NCI-H446 (cell line): ENCODE measurements at places on chromosomes 3 and 15.
A peak's percentile ranks its signal among the peaks of the same experiment; 100 is the strongest.

GRCh38 chr15:26001201-26001600, 138.1 kb upstream of the ATP10A start:
- DNase-seq, result no peak

DNA sequence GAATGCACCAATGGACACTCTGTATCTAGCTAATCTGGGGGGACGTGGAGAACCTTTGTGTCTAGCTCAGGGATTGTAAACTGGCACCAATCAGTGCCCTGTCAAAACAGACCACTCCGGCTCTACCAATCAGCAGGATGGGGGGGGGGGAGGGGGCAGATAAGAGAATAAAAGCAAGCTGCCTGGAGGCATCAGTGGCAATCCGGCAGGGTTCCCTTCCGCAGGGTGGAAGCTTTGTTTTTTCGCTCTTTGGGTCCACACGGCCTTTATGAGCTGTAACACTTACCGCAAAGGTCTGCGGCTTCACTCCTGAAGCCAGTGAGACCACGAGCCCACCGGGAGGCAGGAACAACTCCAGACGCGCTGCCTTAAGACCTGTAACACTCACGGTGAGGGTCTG, 827.1 kb downstream of the PLOD2 start:
- no peak for DNase-seq

- DNase-seq, result no peak
Measured at GRCh38 chr15:72933976-72934375, 118.3 kb upstream of the NEO1 start.

DNA sequence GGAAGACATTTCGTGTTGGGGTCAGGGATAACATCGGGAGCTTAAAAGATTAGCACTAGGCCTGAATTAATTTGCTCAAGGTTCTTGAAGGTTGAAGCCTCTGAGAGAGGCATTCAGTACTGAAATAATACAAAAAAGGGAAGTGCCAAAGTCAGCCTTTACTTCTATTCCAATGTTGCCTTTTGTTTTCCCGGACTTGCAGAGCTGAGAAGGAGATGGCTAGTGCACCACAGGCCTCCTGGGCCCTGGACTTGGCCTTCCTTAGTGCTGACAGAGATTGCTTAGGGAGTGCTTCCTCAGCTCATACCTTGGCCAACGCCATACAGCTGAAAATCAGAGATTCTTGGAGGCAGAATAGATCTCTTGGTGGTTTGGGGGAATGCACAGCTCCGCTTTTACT, 333.6 kb upstream of the TBL1XR1 start:
- DNase-seq, result no peak

- no peak for DNase-seq
Measured at GRCh38 chr15:70504299-70504951, 258.9 kb downstream of the UACA start.

GRCh38 chr3:42685363-42685881, at the start of gene KLHL40:
Gene KLHL40 (plus strand): TSS chr3:42685537. CDS start chr3:42685619, 82 bp downstream.
- no peak for DNase-seq

- DNase-seq, result no peak
Measured at GRCh38 chr3:61768284-61769037, 207.1 kb downstream of the PTPRG start.

DNA sequence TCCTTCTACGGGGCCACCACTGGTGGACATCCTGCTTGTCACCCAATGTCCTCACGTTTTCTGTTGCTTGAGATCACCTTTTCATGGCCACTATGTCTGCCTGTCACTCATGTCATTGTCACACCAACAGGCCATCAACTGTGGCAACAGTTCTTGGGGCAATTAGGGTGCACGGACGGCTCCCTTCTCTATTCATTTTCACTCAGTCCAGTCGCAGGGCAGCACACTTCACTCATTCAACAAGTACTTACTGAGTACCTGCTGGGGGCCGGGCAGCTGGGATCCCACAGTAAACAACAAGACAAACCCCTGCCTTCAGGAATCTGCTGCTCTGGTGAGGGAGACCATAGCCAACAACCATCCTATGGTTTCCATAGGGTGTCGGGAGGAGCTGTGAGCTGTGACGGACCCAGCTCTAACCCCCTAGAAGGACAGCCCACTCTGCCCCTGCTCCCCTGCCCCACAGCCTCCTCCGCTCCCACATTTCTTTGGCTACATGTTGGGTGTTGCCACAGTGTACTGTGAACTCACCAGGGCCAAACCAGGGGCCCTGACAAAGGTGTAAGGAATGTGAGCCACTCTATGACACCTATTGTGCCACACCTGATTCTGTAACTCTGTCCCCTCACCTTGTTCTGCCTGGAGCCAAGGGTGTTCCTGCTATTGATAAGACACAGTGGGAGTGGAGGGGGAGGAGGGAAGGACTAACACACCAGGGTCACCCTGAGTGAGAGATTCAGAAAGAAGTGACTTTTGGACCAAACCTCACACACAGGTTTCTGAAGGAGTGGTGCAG, 1.9 kb downstream of the VILL start:
- DNase-seq, result no peak

GRCh38 chr3:72944696-72945095, 51.9 kb upstream of the PPP4R2 start:
- DNase-seq, result no peak

GRCh38 chr3:56370991-56371775, 97.1 kb downstream of the ERC2 start:
- no peak for DNase-seq

DNA sequence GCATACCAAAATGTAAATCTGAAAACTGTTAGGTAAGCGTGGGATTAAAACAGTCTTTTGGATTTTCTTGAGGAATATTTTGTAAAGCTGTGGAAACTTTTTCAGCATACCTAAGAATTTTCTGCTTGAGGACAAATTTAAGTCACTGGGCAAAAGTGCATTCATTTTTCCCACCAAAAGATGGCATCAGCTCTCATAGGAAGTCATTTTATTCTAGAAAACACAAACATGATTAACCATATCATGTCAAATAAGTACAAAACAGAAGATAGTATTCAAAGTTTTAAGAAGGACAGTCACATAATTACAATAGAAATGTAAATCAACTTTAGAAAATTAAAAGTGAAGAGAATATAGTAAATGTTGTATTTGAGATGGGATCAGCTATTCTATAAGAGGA, 63.5 kb downstream of the SLC49A4 start:
- DNase-seq, result peak; percentile 4

GRCh38 chr3:183576487-183577107, 21.1 kb upstream of the KLHL6 start:
- peak; percentile 91 for DNase-seq

GRCh38 chr3:30894521-30895251, at the start of gene GADL1:
Gene GADL1 (minus strand): TSS chr3:30894661. CDS start chr3:30894614, 47 bp downstream.
- DNase-seq, result peak; percentile 10

GRCh38 chr3:139537795-139538621, 1.5 kb downstream of the RBP1 start:
- DNase-seq, result no peak

DNA sequence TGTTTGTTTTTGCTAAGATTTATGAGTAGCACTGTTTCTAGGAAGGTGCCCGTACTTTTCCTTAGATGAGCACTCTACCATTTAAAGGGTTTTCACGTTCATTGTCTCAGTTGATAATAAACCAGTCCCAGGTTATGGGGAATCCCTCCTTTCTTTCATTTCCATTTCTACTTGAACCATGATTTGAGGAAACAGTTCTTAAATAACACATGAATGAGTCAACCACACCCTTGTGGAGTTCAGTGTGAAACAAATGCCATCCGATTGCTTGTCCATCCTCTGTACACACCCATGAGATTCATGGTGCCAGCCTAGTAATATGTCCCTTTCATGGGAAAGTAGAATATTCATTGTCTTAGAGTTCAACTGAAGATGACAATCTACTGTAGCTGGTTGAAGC, 23.1 kb downstream of the CMTM8 start:
- DNase-seq, result no peak

DNA sequence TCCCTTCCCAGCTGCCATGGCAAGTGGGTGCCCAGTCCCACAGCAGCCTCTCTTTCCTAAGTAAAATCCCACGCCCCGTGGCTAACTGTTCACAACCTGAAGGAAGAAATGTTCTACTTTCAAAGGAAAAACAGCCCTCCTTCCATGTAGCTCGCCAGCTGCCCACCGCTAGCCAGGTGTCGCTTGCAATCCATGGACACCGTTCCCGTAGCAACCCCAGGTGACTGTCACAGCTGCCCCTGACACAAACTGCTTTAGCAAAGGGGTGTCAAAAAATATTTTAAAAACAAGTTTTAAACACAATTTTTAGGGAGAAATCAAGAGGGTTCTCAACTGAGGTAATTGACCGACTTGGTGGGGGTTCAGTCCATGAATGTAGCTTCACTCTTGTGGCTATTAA, 21.0 kb upstream of the CGNL1 start:
- DNase-seq, result no peak

GRCh38 chr3:196837819-196838420, 29.8 kb upstream of the SENP5 start:
- DNase-seq, result peak; percentile 21

DNA sequence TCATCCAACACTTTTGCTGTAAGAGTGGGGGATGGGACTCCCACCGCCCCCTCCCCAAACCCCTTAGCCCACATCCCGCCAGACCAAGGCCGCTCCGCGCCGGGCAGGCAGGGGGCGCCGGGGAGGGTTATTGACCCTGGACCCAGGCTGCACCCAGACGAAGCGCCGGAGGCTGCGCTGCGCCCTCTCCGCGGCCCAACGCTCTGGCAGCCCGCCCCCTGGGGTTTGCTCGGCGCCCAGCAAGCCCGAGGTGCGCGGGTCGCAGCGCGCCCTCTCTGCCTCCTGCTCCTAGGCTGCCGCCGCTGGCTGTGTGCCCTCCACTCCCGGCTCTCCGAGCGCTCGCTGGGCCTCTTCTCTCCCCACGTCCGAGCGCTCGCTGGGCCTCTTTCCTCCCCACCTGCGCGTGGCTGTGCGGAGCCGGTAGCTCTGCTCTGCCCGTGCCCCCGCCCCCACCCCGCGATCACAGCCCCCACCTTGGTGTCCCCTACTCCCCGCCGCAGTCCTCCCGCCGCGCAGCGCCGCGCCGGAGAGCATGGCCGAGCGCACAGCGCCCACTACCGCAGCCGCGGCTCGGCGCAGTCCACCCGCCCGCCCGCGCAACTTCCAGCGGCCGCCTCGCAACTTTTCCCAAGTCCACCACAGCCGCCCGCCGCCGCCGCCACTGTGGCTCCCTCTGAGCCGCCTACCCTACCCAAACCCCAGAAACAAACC, 1.2 kb downstream of the MECOM start:
- no peak for DNase-seq

DNA sequence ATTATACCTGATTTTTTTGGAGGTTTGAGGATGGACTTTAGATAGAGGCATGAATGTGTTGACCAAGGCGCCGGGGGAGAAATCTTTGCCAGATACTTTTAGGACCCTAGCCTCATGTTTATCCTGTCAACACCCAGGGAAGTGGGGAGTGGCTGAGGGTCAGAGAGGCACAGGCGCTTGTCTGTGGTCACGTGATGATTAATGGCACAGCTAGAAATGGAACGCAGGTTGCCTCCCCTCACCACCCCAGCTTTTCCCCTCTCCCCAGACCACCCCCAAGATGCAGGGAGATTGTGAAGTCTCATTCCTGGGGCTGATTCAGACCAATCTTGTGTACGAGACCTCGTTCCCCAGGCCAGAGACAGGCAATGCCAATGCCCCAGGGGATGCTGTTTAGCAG, 218.4 kb upstream of the LINGO1 start:
- DNase-seq, result no peak

- DNase-seq, result no peak
Measured at GRCh38 chr3:179071027-179071322, 634 bp downstream of the ZMAT3 start.

GRCh38 chr3:137766041-137766875, 2.1 kb downstream of the SOX14 start:
- no peak for DNase-seq

DNA sequence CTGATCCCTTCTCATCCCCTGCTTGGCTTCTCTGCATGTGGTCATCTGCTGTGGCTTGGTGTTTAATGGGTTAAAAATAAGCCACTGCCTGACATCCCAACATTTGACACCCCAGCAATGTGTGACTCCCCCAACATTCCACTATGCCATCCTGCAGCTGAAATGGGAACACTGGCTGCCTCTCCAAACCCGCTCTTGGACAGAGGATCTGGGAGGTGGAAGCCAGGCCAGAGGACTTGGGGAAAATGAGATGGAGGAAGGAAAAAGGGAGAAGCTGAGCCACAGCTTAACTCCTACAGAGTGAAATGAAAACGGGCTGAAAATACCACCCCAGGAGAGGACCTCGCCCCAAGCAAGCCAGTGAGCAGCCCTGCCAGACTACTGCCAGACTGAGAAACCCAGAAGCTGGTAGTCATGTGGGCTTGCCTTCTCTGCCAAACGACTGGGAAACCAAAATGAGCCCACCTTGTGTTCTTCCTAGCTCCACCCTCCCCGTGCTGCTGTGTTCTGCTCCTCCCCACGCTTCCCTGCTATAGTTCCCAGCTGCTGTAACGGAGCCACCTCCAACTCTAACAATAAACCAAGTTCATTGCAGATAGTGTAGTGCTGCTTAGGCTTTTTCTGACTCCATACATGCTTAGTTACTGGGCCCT, 13.7 kb downstream of the MAP1A start:
- DNase-seq, result no peak

DNA sequence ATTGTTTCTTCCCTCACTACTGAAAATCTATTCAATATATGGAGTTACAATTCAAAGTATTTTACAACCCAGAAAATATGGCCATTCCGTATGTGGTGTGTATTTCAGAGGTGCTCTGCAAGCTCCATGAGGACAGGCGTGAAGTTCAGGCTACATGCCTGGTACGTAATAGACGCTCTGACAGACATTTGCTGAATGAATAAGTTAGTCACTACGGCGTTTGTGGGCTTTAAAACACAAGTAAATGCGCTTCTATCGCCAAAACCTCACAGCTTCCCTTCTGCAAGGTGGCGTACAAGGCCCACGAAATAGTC, 701 bp upstream of the TIPARP start:
- no peak for DNase-seq

DNA sequence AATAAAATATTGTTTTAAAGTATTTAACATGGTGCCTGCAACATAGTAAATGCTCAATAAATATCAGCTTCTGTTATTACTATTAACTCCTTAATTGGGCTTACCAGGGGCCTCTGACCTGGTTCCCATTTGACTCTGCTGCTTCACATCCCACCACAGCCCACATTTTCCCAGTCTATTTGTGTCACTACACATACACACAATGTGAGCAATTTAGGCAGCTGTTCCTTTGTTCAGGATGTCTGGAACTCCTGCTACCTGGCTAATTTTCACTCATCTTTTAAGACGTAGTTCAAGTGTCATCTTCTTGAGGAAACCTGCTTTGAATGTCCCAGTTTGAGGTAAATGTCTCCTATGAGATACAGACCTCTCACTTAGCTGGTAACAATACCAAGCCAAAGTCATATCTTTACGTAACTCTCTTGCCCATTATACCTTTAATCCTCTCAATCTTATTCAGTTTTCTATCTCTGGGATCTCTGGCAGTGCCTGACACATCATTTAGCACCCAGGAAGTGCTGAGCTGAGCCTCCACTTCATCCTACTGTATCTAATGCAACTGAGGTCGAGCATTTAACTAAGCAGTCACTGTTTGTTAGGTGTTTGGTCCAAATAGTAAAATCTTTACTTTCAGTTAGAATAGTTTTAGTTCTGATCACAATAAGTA, 4.4 kb downstream of the TGFBR2 start:
- DNase-seq, result no peak

- no peak for DNase-seq
Measured at GRCh38 chr3:129259612-129260477, 10.4 kb downstream of the COPG1 start.

- DNase-seq, result no peak
Measured at GRCh38 chr3:142056656-142057330, 92.6 kb downstream of the TFDP2 start.
